ENCODE measurements at places on chromosomes 7 and 10. TPM values are rescaled to one million over a fixed set of nuclear protein-coding genes. Genes with fewer than 3 reads are reported as not detected.

GRCh38 chr7:114740095-114740494 lies 181.8 kb upstream of the MDFIC start:
- no peaks in the 10 kb centered on the region for H3K4me1 ChIP-seq
- H3K27me3 ChIP-seq = no peaks in the 10 kb centered on the region
- peak; percentile 1 for DNase-seq
- no peak overlapping the region for H3K4me3 ChIP-seq
- H3K27ac ChIP-seq = no peak overlapping the region

- H3K36me3 ChIP-seq = no peaks in the 10 kb centered on the region
- no peaks in the 10 kb centered on the region for H3K4me1 ChIP-seq
- H3K4me3 ChIP-seq = no peak overlapping the region
- no peak overlapping the region for H3K27ac ChIP-seq
Measured at GRCh38 chr10:75696536-75696935, 265.1 kb downstream of the LRMDA start.

- H3K4me3 ChIP-seq = no peak overlapping the region
- no peak for DNase-seq
- no peaks in the 10 kb centered on the region for H3K4me1 ChIP-seq
- H3K27ac ChIP-seq = no peak overlapping the region
Measured at GRCh38 chr10:76868098-76868977, 769.3 kb downstream of the KCNMA1 start.

Gene PSMG3
- 77.3 TPM for total RNA-seq

- H3K4me3 ChIP-seq = peak overlapping the region; percentile 31
- H3K36me3 ChIP-seq = no peaks in the 10 kb centered on the region
- H3K4me1 ChIP-seq = no peaks in the 10 kb centered on the region
- no peak for DNase-seq
- peaks cover 6% of the 10 kb centered on the region for H3K27me3 ChIP-seq
- no peak overlapping the region for H3K27ac ChIP-seq
Measured at GRCh38 chr10:29734962-29735627, 100.3 kb upstream of the SVIL start.

Gene AEBP1
- total RNA-seq = 0.87 TPM

Gene VSTM2A
- not detected for total RNA-seq

DNA sequence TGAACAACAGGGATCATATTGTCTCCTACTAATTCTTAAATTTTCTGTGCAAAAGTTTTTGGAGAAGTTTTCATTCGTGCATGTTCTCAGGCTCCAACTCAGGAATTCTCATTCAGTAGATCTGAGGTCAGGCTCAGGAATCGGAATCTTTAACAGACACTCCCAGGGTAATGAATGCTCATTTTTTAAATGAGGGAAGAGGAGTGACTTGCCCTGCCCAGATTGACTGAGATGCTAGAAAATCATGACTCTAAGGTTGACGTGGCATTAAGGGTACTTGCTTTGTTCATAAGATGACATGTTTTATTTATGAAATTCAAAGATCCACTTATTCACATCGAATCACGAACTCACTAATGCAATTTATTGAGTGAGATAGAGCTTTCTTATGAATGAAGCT lies 196.6 kb upstream of the NPVF start:
- no peak overlapping the region for H3K27ac ChIP-seq
- H3K4me1 ChIP-seq = no peaks in the 10 kb centered on the region
- H3K27me3 ChIP-seq = peaks cover 15% of the 10 kb centered on the region
- H3K36me3 ChIP-seq = no peaks in the 10 kb centered on the region
- no peak for DNase-seq

- H3K4me3 ChIP-seq = no peak overlapping the region
- H3K4me1 ChIP-seq = peaks cover 6% of the 10 kb centered on the region
- no peaks in the 10 kb centered on the region for H3K36me3 ChIP-seq
- DNase-seq = peak; percentile 37
Measured at GRCh38 chr10:113087165-113088029, 137.3 kb downstream of the TCF7L2 start.

Gene SLC26A5
- not detected for total RNA-seq

Gene SORBS1
- total RNA-seq = 6.2 TPM

GRCh38 chr10:124972637-124973036 lies 30.7 kb downstream of the ZRANB1 start:
- H3K27me3 ChIP-seq = no peaks in the 10 kb centered on the region
- H3K27ac ChIP-seq = no peak overlapping the region
- H3K4me1 ChIP-seq = no peaks in the 10 kb centered on the region
- H3K36me3 ChIP-seq = no peaks in the 10 kb centered on the region

DNA sequence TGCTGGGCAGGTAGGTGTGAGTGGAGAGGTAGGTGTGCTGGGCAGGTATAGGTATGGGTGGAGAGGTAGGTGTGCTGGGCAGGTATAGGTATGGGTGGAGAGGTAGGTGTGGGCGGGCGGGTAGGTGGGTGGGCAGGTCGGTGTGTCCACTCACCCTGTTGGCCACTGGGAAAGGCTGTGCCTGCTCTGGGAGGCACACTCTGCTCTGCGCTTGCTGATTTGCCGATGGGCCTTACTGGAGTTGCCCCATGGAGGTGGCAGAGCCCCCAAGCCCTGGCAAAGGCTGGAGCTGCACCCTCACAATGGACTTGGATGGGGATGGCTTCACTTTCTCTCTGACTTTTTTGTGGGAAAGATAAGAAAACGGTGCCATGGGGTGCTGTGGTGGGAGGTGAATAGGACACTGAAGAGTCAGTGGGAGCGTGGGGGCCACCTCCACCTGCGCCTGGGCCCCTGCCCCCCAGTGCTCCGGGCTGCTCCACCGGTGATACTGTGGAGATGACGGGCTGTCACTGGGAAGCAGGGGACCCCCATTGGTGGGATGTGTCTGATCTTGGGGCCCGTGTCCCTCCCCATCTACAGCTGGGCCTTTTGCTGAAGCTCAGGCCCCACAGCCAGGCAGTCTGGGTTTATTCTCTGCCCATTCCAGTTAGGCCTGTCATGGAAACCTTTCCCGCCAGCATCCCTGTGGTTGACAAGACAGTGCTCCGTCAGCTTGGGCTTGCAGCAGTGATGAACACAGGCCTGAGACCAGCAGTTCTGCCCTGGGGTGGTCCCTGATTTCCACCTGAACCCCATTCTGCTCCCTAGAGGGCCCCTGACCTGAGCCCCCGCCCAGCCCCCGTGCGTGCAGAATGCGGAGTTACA lies 75.0 kb downstream of the NKX6-2 start:
- peaks cover 5% of the 10 kb centered on the region for H3K4me1 ChIP-seq
- DNase-seq = no peak
- H3K4me3 ChIP-seq = no peak overlapping the region
- H3K27ac ChIP-seq = no peak overlapping the region

GRCh38 chr10:26438534-26439341 lies 597 bp downstream of the APBB1IP start:
- no peak for DNase-seq
- H3K4me3 ChIP-seq = no peak overlapping the region
- H3K27me3 ChIP-seq = peaks cover 2% of the 10 kb centered on the region
- H3K36me3 ChIP-seq = no peaks in the 10 kb centered on the region

- H3K4me3 ChIP-seq = no peak overlapping the region
- no peak for DNase-seq
- H3K36me3 ChIP-seq = no peaks in the 10 kb centered on the region
- no peak overlapping the region for H3K27ac ChIP-seq
- no peaks in the 10 kb centered on the region for H3K27me3 ChIP-seq
Measured at GRCh38 chr10:25068152-25069058, 52.0 kb downstream of the THNSL1 start.

DNA sequence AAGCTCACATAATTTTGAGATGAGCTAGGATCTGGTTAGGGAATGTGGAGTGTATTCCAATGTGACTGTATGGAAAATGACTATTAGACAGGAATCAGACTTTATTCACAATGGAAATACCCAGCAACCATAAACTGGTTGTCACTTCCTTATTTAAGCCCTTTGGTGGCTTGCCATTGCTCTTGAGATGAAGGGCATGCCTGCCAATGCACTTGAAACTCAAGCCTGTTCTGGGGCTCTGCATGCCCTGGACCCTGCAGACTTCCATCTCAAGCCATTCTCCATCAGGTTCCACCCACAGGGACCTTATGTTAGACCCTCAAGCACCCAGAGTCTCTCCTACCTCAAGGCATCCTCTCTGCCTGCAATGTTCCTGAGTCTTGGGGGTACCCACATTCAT lies 145.5 kb downstream of the MPP7 start:
- no peak overlapping the region for H3K4me3 ChIP-seq
- no peak overlapping the region for H3K27ac ChIP-seq
- H3K27me3 ChIP-seq = no peaks in the 10 kb centered on the region
- DNase-seq = no peak
- no peaks in the 10 kb centered on the region for H3K36me3 ChIP-seq
- no peaks in the 10 kb centered on the region for H3K4me1 ChIP-seq

DNA sequence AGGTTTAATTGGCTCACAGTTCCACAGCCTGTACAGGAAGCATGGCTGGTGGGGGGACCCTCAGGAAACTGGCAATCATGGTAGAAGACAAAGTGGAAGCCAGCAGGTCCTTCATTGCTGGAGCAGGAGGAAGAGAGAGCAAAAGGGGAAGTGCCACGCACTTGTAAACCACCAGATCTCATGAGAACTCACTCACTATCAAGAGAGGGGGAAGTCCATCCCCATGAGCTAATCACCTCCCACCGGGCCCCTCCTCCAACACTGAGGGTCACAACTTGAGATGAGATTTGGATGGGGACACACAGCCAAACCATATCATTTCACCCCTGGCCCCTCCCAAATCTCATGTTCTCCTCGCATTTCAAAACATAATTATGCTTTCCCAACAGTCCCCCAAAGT lies 171.9 kb upstream of the CACNA2D1 start:
- H3K27ac ChIP-seq = no peak overlapping the region
- DNase-seq = no peak
- no peak overlapping the region for H3K4me3 ChIP-seq
- no peaks in the 10 kb centered on the region for H3K36me3 ChIP-seq
- H3K4me1 ChIP-seq = no peaks in the 10 kb centered on the region

DNA sequence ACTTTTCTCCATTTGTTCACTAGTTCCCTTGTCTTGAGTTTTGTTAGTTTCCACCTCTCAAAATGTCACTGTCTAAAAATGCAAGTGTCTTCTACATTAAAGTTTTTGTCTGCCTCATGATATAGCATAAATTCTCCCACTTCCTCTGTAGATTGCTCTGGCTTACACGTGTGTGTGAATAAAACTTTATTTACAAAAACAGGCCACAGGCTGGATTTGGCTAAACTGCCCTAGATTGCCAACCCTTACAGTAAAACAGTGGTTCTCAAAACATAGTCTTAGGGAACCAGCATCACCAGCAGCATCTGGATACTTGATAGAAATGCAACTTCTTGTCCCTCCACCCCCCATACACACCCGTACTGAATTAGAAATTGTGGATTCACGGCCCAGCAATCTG lies 207.8 kb downstream of the VTI1A start:
- no peak overlapping the region for H3K27ac ChIP-seq
- no peaks in the 10 kb centered on the region for H3K36me3 ChIP-seq
- DNase-seq = no peak
- no peaks in the 10 kb centered on the region for H3K4me1 ChIP-seq

DNA sequence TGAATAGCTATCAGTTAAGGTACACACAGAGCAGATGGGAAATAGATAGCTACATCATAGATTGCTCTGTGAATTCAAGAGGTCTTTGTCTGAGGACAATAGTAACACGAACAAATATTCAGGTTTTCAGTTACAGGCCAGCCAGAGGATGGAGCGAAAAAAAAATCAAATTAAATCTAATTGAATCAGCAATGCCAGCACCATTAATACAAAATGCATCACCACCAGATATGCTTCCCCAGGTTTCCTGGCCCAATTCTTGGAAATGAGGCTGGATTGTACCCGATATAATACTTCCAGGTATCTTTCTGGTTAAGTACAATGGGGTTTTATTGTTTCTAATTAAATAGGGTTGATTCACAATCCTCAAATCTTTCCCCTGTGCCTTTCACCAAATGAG lies 975.8 kb upstream of the AUTS2 start:
- no peak overlapping the region for H3K27ac ChIP-seq
- no peaks in the 10 kb centered on the region for H3K36me3 ChIP-seq
- H3K4me1 ChIP-seq = no peaks in the 10 kb centered on the region
- no peak for DNase-seq
- no peak overlapping the region for H3K4me3 ChIP-seq

Gene AKR1C1
- total RNA-seq = 75.9 TPM

Gene CHPF2
- 32.8 TPM for total RNA-seq

Gene LIPK
- not detected for total RNA-seq

GRCh38 chr10:57624066-57624465 lies 643.6 kb downstream of the IPMK start:
- no peaks in the 10 kb centered on the region for H3K4me1 ChIP-seq
- no peak for DNase-seq
- no peak overlapping the region for H3K27ac ChIP-seq
- H3K4me3 ChIP-seq = no peak overlapping the region
- H3K27me3 ChIP-seq = no peaks in the 10 kb centered on the region

DNA sequence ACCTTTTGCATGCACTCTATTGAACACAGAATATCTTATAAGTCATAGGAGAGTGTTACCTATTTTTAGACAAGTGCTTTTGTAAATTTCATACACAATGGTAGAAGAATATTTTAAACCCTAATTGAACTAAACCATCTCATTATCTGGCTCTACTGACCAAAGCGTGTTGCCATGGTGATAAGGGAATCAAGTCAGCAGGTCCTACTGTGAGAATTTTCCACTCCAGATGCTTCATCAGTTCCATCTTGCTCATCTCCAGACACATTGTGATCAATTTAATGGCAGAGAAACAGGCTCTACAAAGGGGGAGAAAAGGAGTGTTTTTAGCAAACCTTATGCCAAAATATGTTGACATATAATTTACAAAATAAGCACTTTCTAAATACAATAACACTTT lies 621.9 kb upstream of the GHITM start:
- no peak overlapping the region for H3K4me3 ChIP-seq
- H3K27me3 ChIP-seq = no peaks in the 10 kb centered on the region
- H3K4me1 ChIP-seq = no peaks in the 10 kb centered on the region
- no peak for DNase-seq
- no peaks in the 10 kb centered on the region for H3K36me3 ChIP-seq

- no peak for DNase-seq
- H3K27me3 ChIP-seq = peaks cover 79% of the 10 kb centered on the region
- no peaks in the 10 kb centered on the region for H3K36me3 ChIP-seq
- no peak overlapping the region for H3K27ac ChIP-seq
- no peak overlapping the region for H3K4me3 ChIP-seq
- peaks cover 3% of the 10 kb centered on the region for H3K4me1 ChIP-seq
Measured at GRCh38 chr7:44265728-44266127, 59.7 kb downstream of the CAMK2B start.

GRCh38 chr10:62072901-62073300 lies 171.4 kb downstream of the ARID5B start:
- H3K27me3 ChIP-seq = no peaks in the 10 kb centered on the region
- no peak for DNase-seq

Gene CYP2C18
- not detected for total RNA-seq

Data from K562 (cell line).